Nephron progenitor cell (in vitro differentiated cells): ENCODE measurements at places on chromosomes 7 and 10.
A peak's percentile ranks its signal among the peaks of the same experiment; 100 is the strongest.

- DNase-seq = no peak
Measured at GRCh38 chr7:18504965-18505364, 9.4 kb downstream of the HDAC9 start.

DNA sequence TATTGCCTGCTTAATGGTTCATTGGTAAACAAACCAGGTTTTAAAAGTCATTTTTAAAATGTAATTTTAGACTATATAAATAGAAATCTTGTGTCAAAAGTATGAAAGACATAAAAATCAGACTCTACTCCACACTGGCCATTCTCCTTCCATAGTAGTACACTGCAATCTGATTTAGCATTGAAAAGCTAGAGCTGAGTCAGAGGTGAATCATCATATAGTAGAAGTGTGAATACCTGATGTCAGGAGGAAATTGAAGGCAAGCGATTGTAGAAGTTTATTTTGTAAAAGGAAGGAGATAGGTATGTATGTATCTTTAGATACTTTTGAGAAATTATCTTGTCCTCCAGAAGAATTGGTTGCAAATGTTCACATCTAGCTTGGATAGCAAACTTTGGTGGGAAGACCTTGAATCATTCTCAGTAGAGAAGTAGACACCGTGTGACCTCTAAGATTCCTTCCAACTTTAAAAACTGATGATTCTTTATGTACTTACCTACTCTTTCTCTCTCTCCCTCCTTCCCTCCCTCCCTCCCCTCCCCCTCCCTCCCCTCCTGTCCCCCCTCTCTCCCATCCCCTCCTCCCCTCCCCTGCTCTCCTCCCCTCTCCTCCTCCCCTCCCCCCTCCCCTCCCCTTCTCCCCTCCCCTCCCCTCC is 88.1 kb downstream of the BTAF1 start:
- no peak for DNase-seq

DNA sequence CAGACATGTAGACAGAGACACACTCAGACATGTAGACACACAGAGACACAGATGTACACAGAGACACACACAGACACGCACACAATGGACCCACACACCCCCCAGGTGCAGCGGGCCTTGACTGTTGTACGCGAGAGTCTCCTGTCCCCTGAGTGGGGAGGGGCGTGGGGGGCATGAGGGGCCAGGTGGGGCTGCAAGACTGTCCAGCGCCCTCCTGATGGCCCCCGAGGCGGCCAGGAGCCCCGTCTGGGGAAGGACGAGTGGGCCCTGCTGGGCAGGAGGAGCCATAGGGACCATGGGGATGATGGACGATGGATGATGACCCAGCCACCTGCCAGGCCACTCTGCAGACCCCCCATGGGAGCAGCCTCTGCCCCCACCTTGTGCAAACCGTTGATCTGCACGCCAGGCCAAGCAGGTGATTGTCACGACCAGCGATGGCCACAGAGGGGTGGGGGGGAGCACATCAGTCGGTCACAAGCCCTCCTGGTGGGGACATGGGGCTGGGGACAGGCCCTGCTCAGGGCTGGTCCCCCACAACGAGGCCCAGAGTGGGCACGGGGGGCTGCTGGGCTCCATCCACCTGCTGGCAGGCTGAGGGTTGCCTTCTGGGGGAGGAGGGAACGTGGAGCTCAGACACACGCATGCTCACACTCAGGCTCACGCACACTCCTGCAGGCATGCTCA is 11.6 kb downstream of the VENTX start:
- DNase-seq = no peak

DNA sequence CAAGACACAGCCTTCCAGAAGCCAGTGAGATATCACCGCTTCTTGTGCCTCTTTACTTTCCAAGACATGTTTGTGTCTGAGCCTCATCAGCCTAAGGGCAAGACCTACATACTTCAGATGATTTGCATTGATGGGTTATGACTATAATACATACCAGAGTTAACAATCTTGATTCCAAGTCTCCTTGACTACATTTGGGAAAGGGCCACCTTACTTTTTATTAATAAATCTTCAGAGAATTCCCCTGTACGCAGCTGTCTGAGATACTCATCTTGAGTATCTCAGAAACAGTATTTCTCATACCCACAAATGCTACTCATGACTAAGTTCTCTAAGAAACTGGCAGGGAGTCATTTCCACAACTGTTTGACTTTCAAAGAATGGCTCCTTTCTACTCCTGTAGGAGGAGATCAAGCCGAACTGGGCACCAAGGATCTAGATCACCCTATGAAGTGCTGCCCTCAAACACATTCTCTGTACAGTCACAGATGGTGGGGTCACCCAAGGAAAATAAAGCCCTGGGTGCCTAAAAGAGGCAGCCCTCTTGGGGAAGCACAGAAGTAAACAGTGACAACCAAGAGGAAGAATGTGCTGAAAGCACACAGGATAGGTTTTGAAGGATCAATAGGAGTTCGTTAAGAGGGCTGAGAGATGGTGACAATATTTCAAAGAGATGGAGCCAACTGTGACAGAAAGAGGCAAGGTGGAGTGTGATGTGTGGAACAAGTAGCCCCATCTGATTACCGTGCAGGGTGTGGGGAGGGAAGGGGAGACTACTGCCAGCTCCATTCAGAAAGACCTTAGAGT is 138.9 kb downstream of the JAZF1 start:
- DNase-seq = no peak

- no peak for DNase-seq
Measured at GRCh38 chr10:66892871-66893270, 33.0 kb upstream of the LRRTM3 start.

DNA sequence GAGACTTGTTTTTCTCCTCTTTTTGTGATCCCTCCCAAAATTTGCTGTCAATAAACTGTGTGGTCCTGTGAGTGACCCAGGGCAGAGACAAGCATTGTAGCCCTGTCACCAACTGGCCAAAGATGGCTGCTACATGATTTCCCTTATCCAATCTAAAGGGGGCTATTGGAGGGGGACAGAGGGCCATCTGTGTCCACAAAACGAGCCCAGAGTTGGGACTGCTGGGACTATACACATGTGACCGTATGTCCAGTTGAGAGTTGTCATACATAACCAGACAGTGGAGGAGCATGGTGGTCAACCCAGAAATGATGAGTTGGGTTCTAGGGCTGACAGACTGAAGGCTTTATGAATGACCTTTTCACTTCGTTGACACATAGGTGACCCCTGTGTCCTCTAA is 55.3 kb upstream of the SDK1 start:
- no peak for DNase-seq

DNA sequence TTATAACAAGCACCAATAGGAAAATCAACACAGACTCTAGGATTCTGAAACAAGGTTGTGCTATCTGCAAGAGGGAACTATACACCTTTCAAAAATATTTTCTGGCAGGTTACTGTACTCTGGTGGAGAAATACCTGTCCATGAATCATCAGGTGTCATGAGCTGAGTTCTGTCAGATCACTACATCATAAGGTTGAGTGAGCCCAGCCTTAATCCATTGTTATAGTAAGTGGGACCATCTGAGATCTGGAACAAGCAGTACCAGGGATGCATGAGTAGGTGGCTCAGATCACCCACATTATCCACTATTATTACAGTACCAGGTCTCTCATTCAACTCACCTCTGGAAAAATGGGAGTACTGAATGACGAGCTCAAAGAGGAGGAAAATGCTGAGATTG is 212.4 kb downstream of the DGKI start:
- DNase-seq = no peak

GRCh38 chr7:47610506-47611044 is 28.7 kb upstream of the TNS3 start:
- DNase-seq = no peak

GRCh38 chr7:139813689-139814088 is 15.4 kb upstream of the TBXAS1 start:
- DNase-seq = no peak

- DNase-seq = no peak
Measured at GRCh38 chr7:54961391-54961790, 57.4 kb upstream of the EGFR start.

- DNase-seq = no peak
Measured at GRCh38 chr7:5332579-5332978, 49.8 kb downstream of the SLC29A4 start.

DNA sequence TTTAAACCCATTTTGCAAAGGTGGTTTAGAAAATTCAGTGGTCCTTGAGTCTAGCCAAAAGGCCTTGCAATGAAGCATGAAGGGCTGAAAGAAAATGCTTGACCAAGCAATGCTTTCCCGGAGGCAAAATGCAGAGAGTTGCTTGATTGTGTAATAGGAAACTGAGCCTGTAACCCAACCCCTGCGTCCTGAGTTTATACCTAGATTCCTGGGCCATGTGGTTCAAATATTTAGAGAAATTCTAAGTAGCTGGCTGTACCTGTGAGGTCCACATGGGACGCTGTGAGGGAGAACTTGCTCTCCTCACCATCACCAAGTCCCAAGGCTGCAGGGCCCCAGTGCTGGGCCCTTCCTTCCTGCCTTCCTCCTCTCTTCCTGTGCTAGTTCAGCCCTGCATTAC is 45.7 kb downstream of the CXCL12 start:
- DNase-seq = no peak

- no peak for DNase-seq
Measured at GRCh38 chr10:113709221-113709838, 29.6 kb downstream of the CASP7 start.

DNA sequence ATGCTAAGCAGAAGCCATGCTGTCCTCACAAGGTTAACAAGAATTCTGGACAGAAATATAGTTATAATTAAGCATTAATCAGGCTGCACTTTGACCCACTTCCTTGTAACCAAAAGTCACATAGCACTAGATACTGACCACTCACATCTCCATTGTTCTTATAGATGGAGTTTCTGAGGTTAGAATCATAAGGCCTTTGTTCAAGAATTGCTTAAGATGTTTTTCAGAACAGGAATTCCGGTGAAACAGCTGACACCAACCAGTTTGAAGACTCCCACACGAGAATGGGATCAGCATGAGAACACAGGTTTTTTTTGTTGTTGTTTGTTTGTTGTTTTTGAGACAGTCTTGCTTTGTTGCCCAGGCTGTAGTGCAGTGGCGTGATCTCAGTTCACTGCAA is 488.3 kb upstream of the NRP1 start:
- no peak for DNase-seq

DNA sequence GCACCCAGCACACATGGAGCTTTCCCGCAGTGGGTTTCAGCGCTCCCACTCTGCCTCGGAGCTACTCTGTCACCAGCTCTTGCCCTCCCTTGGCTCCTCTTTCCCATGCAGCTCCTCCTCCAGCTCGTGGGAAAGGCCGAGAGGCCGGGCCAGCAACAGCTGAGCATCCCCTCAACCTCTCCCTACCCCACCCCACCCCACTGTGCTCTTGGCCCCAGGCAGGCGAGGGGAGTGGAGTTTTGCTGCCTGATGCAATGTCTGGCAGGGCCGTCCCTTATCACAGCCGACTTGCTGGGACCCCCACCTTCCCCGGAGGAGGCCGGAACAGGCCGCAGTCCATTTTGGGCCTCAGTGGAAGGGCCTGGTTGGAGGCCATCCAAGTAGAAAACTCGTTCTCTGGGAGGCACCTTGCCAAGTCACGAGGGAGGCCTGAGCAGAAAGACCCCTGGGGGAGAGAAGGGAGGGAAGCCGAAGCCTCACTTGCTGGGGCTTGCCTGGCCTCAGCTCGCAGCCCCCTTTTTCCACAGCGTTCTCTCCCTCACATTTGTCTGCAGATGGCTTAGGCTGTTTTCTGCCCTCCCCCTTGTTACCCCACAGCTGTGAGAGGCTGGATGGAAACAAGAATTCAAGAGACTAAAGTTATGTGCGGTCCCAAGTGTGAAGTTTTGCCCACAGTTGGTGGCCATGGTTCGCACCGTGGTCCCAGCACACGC is 35.3 kb downstream of the CHST3 start:
- peak; percentile 42 for DNase-seq

- no peak for DNase-seq
Measured at GRCh38 chr10:130014263-130015074, 50.4 kb upstream of the EBF3 start.

DNA sequence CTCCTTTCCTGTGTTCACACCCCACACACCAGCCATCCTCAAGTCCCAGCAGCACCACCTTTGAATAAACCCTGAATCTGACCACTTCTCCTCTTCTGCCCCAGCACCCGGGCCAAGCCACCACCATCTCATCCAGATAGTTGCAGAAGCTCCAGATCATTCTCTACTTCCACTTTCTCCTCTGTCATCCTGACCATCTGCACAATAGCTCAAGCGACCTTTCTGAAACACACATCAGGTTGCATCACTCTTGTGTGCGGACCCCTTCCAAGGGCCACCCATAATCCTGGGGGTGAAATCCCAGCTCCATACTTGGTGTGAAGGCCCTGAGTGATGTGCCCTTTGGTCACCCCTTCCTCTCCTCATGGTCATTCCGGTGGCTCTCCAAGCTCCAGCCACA is 187.4 kb upstream of the GALNT17 start:
- DNase-seq = no peak

DNA sequence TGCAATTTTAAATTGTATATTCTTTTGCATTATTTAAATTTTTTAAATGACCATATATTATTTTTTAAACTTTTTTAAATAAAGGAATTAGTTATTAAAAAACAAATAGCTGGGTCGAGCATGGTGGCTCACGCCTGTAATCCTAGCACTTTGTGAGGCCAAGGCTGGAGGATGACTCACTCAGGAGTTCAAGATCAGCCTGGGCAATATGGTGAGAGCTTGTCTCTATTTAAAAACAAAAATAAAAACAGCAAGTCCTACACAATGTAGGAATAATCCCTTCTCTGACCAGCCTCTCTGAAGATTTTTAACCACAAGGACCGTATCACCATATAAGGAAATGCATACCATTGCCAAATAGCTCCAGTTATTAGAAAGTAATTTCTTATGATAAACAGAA is 19.6 kb downstream of the NOC3L start:
- no peak for DNase-seq

GRCh38 chr7:134992626-134993179 is 6.4 kb downstream of the AGBL3 start:
- no peak for DNase-seq

DNA sequence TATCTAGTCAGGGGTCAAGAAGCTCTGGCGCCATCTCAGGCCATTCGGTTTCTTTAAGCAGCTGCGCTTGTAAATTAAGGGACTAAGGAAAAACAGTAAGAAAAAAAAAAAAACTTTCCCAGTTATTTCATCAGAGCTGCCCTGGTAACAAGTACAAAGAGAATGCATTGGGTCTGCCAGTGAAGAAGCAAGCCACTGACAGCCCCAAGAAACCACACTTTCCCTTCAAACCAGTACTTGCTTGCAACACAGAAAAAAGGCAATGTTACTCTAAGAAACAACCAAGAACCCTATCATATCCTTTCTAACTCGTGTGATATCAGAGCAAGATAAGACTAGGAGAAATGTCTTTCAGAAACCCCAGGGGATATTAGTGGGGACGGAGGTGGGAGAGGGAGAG is 40.6 kb upstream of the AOAH start:
- DNase-seq = no peak

- DNase-seq = no peak
Measured at GRCh38 chr7:100401811-100402210, 26.7 kb downstream of the ZCWPW1 start.

- peak; percentile 88 for DNase-seq
Measured at GRCh38 chr10:122163174-122164022, 107.7 kb upstream of the BTBD16 start.

DNA sequence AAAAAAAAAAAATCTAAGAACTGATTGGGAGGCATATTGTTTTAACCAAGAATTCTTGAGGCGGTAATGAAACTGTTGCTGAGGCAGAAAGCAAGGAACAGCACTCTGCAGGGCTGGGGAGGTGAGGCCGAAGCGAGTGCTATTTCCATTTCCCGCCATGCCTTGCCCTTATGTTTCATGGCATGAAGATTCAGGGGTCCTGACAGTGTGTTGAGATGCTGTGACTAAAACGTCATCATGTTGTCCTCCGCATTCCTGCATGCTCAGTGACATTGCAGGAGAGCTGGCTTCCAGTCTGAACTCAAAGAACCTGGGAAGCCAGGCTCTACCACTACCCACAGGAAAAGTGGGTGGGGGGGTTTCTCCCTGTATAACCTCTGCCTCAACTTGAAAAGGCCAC is 85.2 kb downstream of the EBF3 start:
- DNase-seq = no peak
